Ecto neural progenitor cell (in vitro differentiated cells): ENCODE measurements at places on chromosomes 2 and 18.

DNA sequence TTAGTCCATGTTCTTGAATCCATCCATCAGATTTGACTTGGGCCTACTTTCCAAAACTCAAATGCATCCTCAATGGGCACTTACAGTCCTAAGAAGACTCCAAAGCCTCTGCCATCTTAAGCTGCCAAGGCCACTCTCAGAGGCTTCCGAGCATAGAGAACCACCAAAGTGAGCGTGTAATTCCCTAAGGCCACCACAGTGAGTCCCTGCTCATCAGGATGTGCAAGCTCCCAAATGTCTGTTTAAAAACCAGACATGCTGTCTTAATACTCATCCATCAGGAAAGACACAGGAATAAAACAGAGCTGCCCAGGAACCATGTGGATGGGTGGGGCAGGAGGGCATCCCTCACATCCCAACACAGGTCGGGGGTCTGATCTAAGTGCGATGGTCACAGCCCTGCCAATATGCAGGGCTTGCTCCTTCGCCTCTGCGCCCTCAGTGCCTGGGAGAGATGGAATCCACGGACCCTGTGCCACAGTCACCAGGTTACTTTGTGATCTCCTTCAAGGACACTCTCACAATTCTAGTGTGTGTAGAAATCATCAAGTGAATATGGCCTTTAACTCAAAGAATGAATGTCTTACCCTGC is 80.4 kb downstream of the POLR1A start:
- DNase-seq: no peak

- no peak for DNase-seq
These were observed 1132.1 kb upstream of the ZEB2 start for GRCh38 chr2:145652036-145652435.

DNA sequence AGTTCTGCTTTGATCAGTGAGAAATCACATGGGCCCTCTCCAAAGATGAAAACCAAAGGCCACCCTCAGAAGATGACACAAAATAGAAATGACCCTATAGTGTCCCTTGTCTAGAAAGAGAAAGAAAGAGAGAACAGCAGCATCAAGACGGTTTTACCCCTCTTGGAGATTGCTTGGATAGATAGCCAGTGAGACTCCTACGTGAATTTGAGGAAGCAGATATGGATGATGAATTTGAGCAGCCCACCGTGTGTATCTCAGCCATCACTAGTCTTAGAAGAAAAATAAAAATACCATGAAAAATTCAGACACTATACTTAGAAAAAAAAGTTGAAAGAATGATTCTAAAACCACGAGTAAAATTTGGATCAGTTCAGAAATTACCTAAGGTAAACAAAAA is 329.1 kb upstream of the CNTNAP5 start:
- DNase-seq: no peak

DNA sequence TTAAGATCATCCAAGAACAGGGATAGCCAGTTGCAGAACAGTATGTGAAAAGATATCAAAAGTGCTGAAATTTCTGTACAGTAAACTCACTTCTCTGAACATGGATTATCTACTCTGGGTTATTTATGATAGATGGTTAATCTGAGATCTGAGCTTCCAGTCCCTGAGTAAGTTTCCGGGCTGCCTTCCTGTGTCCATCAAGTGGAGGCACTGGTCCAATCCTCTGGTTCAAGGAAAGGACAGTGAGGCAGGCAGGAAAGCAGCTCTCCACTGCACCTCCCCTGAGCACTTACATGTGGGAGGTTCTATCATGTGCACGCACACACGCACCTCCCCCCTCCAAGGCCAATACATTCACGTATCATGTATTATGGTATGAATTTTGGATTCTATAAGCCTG is 32.5 kb downstream of the GPR45 start:
- DNase-seq: no peak

GRCh38 chr2:160282063-160282580 is 82.0 kb upstream of the ITGB6 start:
- DNase-seq: no peak
